ENCODE measurements at places on chromosomes 1 and 21. TPM values are rescaled to one million over a fixed set of nuclear protein-coding genes. Genes with fewer than 3 reads are reported as not detected.

Gene CHI3L1
- total RNA-seq = 136 TPM

Gene SPRR2G
- total RNA-seq = not detected

Gene CFAP74
- not detected for total RNA-seq

Gene CELA3A
- not detected for total RNA-seq

Gene CD48
- not detected for total RNA-seq

Gene LENEP
- total RNA-seq = 0.43 TPM

Gene OR10J1
- total RNA-seq = not detected

Gene MEF2D
- total RNA-seq = 10.8 TPM

Gene ST6GALNAC5
- 114 TPM for total RNA-seq

Gene RXFP4
- not detected for total RNA-seq

Gene OR2T35
- total RNA-seq = not detected

Gene RGS13
- not detected for total RNA-seq

Gene UTS2
- total RNA-seq = not detected

Gene OR2T33
- not detected for total RNA-seq

Gene OR6N1
- total RNA-seq = not detected

Gene SPATA1
- 0.97 TPM for total RNA-seq

Gene SAMD11
- 2.2 TPM for total RNA-seq

Gene SIK1
- total RNA-seq = 5.2 TPM

Gene NRIP1
- 46.1 TPM for total RNA-seq

Gene FOXD3
- not detected for total RNA-seq

Gene FCER1G
- total RNA-seq = not detected

Gene TMEM51
- total RNA-seq = 18.6 TPM

Gene SYT11
- total RNA-seq = 27.4 TPM
